NCI-H345 (cell line): ENCODE measurements at places on chromosomes 1 and 21.

DNA sequence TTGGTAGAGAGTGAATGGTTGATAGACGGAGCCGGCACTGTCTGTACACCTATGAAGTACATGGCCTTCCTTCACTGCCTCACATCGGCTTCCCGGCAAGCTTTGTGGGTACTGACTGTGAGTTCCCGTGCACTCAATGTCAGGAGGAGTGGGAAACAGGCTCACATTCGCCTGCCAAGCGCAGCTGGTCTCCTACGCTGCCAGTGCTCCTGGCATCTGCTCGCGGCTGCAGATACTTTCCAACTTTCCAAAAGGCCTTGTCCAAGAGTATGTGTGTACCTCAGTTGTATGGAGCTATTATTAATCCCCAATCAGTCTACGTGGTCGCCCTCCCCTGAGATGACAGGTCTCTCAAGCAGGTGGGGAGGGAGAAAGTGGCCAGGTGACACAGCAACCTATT lies 180.8 kb downstream of the ZSCAN20 start:
- DNase-seq: no peak

GRCh38 chr21:40386294-40386911 lies 460.6 kb downstream of the DSCAM start:
- peak; percentile 64 for DNase-seq

DNA sequence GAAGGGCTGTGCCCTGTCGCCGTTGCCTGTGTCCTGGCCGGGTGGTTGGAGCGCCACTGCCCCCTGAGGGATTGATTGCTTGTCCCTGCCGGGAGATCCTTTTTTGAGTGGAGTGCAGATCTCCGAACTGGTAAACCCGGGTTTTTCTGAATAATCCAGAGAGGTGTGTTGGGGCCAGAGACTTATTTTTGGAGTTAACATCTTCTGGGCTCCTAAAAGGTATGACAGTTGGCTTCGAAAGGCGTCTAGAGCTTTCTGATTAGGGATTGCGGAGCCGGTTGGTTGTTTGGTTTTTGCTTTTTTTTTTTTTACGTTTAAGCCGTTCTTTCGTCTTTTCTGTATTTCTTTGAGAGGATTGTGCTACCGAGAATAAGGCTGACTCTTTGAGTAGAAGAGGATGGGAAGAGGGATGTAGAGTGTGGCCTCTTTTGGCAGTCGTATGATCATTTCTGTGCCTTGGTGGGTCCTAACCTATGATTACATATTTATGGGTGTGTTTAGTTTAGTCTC lies 756 bp downstream of the RLF start:
- DNase-seq: no peak

GRCh38 chr21:31992391-31992790 lies 119.6 kb downstream of the HUNK start:
- no peak for DNase-seq

DNA sequence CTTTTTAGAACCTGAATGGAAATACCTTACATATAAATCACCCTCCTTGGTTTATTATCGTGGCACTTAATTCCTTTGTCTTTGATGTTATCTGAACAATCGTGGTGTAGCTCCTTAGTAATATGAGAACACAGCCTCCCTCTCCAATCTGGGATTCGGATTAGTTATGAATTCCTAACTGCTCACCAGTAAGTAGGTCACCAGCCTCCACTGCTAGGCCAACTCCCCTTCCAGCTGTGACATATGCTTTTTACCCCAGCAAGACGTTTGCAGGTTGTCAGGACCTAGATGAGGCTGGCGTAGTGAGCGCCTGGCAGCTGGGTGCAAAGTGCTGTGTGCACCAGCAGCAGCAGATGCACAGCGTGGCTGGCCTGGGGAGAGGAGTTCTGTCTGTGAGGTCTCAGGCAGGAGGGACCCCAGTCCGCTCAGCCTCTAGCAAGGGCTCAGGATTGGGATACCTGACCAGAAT lies 38.2 kb downstream of the NTPCR start:
- no peak for DNase-seq

- DNase-seq: no peak
These were observed 97.9 kb upstream of the KIF26B start for GRCh38 chr1:245056913-245057312.

GRCh38 chr1:54037476-54037875 lies 15.5 kb downstream of the TMEM59 start:
- DNase-seq: no peak

GRCh38 chr1:159932296-159933285 lies 7.3 kb upstream of the TAGLN2 start:
- peak; percentile 1 for DNase-seq

GRCh38 chr1:228293816-228294500 lies 86.1 kb downstream of the OBSCN start:
- no peak for DNase-seq

DNA sequence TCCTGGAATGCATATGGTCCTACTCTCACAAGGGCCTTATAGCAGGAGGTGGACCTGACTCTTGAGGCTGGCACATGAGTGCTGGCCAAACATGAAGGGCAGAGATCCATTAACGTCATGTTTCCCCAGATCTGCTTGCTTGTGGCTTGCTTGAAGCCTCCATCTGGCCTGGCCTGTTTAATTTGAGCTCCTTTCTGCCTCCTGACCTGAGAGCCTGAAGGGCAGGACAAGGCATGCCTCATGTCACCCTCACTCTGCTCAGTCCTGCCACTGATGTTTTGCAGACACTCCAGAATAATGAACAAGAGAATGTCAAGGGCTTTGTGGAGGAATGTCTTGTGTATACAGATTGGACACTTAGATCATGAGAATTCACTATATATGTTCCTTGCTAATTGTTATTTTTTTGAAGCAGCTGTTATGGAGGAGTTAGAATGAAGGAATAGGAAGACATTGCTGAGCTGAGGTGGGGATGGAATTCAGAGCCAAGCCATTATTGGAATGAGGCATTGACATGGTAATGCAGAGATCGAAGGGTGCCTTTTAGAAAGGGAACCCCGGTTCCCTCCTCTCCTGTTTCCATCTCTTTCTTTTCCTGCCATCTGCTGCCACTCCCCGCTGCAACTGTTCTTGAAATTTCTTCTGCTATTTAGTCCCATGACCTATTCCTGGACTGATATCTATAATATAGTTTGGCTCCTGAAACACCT lies 457.0 kb upstream of the PROX1 start:
- DNase-seq: no peak

DNA sequence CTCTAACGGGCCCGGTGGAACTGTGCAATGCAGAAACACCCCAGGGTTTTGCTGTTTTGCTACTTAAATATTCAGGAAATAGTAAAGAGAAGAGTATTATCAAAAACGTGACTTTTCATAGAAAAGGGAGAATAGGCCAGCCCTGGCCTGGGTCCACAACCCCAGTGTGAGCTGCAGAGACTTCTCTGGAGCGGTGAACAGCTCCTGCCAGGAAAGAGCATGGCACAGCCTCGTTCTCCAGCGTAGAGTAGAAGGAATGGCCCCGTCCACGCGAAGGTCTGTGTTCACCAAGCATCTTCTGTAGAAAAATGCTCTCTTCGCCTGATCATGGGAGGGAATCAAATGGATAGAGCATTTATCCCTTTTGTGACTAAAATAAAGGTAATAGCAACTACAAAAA lies 51.4 kb downstream of the PDE9A start:
- DNase-seq: no peak

GRCh38 chr1:222616525-222616924 lies 1.4 kb upstream of the MIA3 start:
- DNase-seq: no peak

DNA sequence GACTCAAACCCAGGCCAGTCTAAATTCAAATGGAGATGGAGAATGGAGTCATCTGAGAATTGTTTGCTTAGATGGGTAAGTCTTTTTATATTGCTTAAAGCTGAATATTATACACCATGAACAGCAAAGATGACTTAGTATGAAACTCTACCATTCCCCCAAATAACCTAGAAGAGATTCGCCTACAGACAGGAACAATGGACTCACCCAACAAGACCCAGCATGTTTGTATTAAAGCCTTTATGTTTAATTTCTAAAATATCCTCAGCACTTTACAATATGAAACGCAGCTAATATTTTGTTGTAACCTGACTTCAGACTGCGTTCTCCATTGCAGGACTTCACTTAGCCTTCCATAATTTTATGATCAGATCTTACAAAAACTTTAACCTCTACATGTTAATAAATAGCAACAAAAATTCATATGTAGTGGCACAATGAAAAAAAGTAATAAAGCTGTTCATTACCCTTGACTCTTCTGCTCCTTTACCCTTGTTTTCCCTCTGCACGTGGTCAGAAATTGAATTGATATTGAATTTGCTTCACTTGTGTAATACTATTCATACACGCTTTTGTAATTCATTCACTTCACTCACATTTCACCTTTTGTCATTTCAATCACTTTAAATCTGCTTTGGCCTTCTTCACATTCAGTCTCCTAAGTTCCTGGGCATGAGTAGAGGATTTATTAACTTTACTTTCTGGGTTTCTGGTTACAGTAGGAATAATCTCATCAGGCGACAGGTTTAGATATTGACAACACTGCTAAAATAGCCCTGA lies 177.3 kb upstream of the PTBP2 start:
- DNase-seq: no peak

- DNase-seq: no peak
These were observed 132.7 kb downstream of the DMRTB1 start for GRCh38 chr1:53591924-53592323.

DNA sequence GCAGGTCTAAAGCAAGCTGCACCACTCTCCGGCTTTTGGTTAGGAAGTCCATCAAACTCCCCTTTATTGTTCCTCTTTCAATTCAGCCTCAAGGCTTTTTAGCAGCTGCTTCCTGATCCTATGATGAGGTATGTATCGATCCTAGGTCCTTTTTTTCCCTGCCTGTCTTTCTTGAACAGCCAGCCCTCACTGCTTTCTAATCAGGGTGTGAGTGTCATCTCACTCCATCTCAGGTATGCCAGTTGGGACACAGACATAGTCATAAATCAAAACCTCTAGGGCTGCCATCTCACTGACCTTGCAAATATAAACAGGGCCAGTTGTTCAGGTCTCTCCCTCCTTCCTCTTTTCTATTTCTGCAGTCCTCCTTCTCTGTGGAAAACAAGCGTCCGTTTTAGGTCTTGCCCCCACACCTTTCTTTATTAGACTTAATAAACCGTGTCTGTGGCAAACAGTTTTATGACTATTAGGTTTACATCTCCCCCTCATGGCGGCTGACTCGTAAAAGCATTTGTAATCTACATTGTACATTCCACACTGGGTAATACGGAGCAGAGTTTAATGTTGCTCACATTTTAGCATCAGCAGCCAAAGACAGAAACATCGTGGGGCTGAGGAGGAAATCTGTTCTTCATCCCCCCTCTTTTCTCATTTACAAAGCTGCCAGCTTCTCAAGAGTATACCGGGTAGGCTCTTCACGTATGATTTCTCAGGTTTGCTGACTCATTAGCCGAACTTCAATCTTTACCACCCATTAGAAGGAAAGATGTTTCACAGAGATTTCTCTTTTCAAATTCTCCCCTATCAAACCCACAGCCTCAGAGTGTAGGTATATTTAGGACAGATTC lies 11.6 kb downstream of the STYXL2 start:
- no peak for DNase-seq

GRCh38 chr1:59331686-59332620 lies 35.1 kb downstream of the FGGY start:
- DNase-seq: no peak

DNA sequence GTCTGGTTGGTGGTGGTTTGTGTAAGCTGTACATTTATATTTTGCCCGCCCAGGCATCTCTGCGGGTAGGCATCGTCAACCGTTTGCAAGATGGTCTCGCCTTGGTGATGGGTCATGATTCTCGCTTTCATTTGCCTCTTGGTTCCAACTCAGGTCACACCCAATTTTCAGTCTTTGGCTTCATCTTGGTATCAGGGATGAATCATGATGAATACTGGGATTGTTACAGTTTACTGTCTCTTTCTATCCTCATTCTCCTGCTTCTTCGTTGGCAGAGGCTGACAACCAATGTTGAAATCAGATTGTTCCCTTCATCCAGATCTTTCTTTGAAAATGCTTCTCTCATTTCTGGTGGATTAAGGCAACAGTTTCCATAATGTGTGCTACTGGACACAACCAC lies 129.7 kb upstream of the KAZN start:
- no peak for DNase-seq

GRCh38 chr21:42392731-42393442 lies 3.0 kb downstream of the TMPRSS3 start:
- no peak for DNase-seq

DNA sequence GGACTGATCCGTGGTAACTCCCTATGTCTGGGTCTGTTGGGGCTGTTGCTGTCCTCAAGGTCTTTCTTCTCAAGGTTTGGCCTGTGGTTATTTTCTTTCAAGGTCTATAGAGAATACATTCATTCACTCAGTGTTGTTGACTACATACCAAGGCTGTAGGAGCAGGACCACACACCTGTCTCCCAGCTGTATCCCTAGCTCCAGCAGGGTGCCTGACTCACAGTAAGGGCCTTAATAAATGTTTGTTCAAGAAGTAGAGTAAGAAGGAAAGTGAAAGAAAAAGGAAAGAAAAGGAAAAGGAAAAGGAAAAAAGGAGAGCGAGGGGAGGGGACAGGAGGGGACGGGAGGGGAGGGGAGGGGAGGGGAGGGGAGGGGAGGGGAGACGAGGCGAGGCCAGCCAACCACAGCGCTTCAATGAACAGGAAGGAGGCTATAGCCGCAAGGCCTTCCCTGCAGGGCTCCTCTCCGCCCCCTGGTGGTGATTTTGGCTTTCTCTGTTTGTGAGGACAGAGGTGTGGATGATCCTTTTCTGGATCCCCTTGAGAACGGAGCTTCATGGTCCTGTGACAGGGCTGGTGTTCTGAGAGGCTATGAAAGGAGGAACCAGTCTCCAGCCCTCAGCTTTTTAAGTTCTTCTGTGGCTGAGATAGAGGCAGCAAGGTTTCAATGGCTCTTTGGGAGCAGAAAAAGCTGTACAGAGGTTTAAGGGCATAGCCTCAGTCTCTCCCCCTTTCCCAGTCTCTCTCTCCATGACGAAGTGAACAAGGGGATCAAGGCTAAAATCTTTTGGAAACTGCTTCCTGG lies 30.6 kb upstream of the LCE5A start:
- DNase-seq: no peak

DNA sequence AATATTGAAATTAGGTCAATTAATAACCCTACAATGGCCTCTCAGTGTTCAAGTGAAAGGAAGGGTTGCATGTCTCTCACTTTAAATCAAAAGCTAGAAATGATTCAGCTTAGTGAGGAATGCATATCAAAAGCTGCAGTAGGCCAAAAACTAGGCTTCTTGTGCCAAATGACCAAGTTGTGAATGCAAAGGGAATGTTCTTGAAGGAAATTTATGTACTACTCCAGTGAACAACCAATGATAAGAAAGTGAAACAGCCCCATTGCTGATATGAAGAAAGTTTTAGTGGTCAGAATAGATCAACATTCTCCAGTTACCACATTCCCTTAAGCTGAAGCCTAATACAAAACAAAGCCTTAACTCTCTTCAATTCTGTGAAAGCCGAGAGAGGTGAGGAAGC lies 10.0 kb downstream of the MAEL start:
- no peak for DNase-seq
